ENCODE measurements at places on chromosomes 5 and 9. TPM values are rescaled to one million over a fixed set of nuclear protein-coding genes. Genes with fewer than 3 reads are reported as not detected.

The NREP gene
- total RNA-seq = 46.4 TPM

The KIF24 gene
- 0.52 TPM for total RNA-seq

The MZB1 gene
- 97.8 TPM for total RNA-seq

The GOLM1 gene
- total RNA-seq = 76.3 TPM

The ANKRD33B gene
- total RNA-seq = 20.7 TPM

The PLAC8L1 gene
- not detected for total RNA-seq

The WHRN gene
- total RNA-seq = 11.8 TPM

DNA sequence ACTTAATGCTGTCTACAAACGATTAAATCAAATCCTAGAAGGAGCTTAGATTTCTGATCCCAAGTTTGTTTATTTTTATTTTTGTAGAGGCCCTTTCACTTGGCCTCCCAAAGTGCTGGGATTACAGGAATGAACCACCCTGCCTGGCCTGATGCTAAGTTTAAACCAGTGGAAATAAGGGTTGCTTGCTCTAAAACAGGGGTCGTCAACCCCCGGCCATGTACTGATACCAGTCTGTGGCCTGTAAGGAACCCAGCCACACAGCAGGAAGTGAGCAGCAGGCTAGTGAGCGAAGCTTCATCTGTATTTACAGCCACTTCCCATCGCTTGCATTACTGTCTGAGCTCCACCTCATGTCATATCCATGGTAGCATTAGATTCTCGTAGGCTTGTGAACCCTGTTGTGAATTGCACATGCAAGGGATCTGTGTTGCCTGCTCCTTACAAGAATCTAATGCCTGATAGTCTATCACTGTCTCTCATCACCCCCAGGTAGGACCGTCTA is 11.4 kb downstream of the TTC1 start:
- DNase-seq = no peak

DNA sequence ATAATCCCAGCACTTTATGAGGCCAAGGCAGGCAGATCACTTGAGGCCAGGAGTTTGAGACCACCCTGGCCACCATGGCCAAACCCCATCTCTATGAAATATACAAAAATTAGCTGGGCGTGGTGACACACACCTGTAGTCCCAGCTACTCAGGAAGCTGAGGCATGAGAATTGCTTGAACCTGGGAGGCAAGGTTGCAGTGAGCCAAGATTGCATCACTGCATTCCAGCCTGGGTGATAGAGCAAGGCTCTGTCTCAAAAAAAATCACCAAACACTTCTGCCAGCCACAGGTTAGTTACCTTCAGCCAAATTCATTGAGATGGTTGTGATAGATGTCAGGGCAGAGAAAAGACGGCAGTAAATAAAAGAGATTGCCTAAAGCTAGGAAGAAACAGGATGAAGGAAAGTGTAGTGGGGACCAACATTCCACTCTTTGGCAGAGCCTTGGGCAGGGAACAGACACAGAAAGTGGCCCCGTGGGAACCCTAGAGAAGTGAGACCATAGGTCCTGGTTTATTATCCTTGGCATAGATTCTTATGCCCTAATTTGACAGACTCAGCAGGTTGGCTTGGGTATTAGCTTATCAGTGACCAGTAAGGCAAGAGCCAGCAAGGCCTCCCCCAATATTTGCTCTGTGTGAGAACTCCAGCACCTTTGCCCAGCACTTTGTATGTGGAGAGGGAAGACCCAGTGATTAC is 5.5 kb upstream of the CEP120 start:
- no peak for DNase-seq

DNA sequence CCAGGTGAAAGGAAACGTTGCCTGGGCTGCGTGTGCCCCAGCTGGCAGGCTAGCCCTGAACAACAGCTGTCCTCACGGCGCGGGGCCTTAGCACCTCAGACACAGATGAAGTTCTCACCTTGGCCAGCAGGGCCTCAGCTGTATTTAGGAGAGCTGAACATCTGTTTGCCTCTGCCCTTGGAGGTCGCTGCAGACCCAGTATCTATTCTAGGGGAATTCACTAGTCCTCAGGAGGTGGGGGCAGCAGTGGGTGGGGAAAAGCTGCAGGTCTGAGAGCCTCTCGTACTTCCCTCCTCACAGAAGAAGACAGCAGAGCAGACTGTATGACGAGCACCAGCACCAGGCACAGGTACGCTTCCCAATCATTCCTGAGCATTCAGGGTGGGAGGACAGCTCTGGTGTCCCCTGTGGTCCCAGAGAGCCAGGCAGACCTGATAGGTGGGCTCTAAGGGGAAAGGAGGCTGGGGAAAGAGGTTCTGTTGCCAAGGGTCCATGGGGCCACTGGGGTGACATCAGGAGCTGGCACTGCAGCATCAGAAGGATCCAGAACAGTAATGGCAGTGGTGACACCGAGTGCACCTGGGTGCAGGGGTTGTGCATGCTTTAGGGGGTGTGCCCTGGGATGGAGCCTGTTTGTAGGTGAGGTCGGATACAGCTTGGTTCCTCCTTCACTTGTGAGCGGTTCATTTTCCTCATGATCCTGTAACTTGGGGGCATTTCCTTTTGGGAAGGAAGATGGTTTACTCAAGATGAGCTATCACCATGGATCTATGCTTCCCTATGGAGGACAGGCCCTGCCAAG is 13.8 kb downstream of the CD74 start:
- DNase-seq = peak; percentile 86

DNA sequence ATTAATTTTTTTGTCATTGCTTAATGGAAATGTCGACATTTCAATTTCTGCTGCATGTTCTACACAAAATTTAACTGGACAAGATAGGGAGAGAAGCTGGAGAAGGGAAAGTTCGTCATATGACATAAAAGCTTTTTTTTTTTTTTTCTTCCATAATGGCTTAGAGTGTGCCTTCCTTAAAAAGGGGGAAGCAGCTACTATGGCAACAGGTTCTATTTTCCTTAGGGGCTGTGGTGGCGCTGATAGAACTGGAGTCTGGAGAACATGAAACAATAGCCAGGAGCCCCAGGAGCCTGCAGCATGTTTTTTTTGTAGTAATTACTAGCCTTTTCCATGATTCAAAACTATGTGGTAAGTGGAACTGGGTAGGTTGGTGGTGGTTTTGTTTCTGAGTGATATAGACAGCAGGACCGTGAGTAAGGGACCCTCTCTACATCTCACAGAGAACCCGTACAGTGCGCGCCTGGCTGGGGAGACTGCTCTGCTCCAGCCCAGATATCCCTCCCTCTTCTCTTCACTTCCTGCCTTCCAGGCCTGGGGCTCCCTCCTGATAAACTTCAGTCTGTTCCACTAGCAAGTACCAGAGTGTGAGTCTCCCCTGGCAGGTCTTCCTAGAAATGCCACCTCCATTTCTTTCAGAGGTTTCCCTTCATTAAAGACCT is 301.6 kb downstream of the NR3C1 start:
- no peak for DNase-seq

DNA sequence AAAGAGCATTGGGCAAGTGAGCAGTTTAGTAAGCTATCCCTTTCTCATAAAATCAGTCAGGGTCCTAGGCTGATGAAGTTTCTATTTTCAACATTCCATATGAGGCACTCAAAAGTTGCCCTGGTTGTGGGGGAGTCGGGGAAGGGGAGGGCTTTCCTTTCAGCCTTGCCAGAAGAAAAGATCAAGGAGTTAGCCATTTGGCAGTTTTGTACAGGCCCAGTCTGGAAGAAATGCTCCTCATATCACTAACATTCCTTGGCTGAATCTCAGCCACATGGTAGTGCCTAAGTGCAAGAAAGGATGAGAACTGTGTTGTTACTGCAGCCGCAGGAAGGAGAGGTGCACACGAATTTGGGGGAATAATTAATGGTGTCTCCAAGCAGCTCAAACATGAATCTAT is 60.8 kb downstream of the ZNF474 start:
- DNase-seq = no peak

- DNase-seq = no peak
Measured at GRCh38 chr9:72583370-72583769, 62.0 kb downstream of the TMC1 start.

GRCh38 chr9:88891040-88891439 is 100.2 kb upstream of the S1PR3 start:
- no peak for DNase-seq

GRCh38 chr9:557601-558201 is 283.8 kb upstream of the DMRT1 start:
- DNase-seq = no peak

- DNase-seq = no peak
Measured at GRCh38 chr9:123395276-123395688, 39.3 kb downstream of the CRB2 start.

DNA sequence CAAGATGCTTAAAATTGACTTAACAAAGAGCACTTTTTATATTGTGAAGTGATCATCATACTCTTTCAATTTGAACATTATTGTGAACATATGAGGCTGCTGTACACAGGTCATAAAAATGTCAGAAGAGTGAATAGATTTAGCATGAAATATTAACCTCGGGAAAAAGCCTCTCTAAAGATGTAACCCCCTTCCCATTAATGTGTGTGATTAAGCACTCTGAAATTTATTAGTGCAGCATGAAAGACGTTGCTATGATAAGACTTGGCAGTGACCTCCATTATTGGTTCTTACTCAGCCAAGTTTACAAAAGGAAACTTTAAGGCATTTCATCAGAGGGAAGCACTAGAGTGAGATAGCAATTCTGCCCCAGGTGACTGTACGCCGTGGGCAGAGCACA is 326.5 kb downstream of the NTRK2 start:
- DNase-seq = no peak

DNA sequence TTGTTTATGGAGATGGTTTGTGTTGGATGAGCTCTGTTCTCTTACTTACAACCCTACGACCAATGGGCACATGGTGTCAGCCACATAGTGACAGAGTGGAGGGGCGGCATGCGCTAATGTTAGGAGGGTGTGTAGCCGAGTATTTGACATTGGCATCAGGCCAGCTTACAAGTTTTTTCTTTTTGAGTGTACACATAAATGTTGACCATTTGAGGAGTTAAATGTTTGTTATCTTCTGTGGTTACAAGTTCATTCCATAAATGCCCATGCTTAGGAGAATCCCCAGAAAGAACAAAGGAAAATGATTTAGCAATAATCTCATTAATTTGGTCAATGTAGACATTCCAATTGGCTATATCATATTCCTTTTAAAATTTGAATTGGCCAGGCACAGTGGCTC is 180.1 kb upstream of the ELL2 start:
- no peak for DNase-seq

DNA sequence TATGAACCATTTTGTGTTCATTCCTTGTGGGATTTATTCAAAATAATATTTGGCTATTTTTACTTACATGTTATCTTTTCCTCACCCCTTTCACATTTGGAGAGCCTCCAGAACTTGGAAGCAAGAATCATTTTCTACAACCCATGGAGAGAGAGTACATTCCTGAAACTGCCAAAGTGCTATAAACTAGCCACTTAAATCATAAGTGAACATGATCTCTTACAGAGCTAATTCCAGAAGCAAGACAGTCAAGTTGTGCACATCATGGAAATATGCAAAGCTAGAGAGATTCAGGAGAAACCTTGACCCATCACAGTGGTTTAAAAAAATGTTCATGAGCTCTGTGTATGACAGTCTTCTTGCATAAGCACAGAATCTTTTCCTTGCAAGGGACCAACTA is 883.6 kb upstream of the C9orf72 start:
- DNase-seq = no peak

Data from spleen (tissue), 13 donors.